A549 treated with CpdA at 1 μM for 4 hours (cell line): ENCODE measurements at places on chromosomes 16 and 17. TPM values are rescaled to one million over a fixed set of nuclear protein-coding genes. Genes with fewer than 3 reads are reported as not detected.

Gene ARL5C
- not detected in 5 replicates for total RNA-seq

Gene CTRL
- total RNA-seq = 1.6 to 2.7 TPM (median 1.8 TPM) in 5 replicates

Gene MFSD11
- total RNA-seq = 20.5 to 23.6 TPM (median 22.5 TPM) in 5 replicates

Gene SETD1A
- total RNA-seq = 17.6 to 24.3 TPM (median 21.8 TPM) in 5 replicates

Gene SCGB1C2
- total RNA-seq = not detected in 5 replicates

Gene PIPOX
- total RNA-seq = 0.13 to 0.20 TPM (median 0.16 TPM) in 3 of 5 replicates, not detected in the others

Gene HBA1
- total RNA-seq = 0.91 to 1.6 TPM (median 1.3 TPM) in 5 replicates

Gene ETV4
- total RNA-seq = 46.0 to 51.3 TPM (median 49.7 TPM) in 5 replicates

Gene CHST5
- total RNA-seq = 0.03 TPM in 1 of 5 replicates, not detected in the others

Gene CCDC78
- 3.7 to 7.1 TPM (median 5.7 TPM) in 5 replicates for total RNA-seq

Gene C17orf78
- total RNA-seq = not detected in 5 replicates

Gene GNG13
- total RNA-seq = not detected in 5 replicates

Gene LDAF1
- total RNA-seq = 16.5 to 25.2 TPM (median 18.1 TPM) in 5 replicates

Gene ALOX12B
- total RNA-seq = 0.68 to 1.8 TPM (median 1.0 TPM) in 5 replicates

Gene SHISA9
- total RNA-seq = 0.02 to 0.14 TPM (median 0.02 TPM) in 3 of 5 replicates, not detected in the others

Gene SRL
- total RNA-seq = 0.01 to 0.05 TPM (median 0.03 TPM) in 3 of 5 replicates, not detected in the others

Gene GLTPD2
- not detected in 5 replicates for total RNA-seq

Gene GJD3
- total RNA-seq = 0.71 to 1.3 TPM (median 1.2 TPM) in 5 replicates

Gene MYH13
- total RNA-seq = not detected in 5 replicates

Gene PHAF1
- 22.2 to 24.5 TPM (median 23.4 TPM) in 5 replicates for total RNA-seq

Gene NOTUM
- 0.23 to 0.60 TPM (median 0.38 TPM) in 5 replicates for total RNA-seq

Gene RUNDC3A
- 0.53 to 0.94 TPM (median 0.83 TPM) in 5 replicates for total RNA-seq

Gene NSRP1
- 26.3 to 44.5 TPM (median 30.3 TPM) in 5 replicates for total RNA-seq

Gene PHF12
- 31.8 to 37.5 TPM (median 36.2 TPM) in 5 replicates for total RNA-seq

Gene HID1
- 6.6 to 8.5 TPM (median 7.2 TPM) in 5 replicates for total RNA-seq

Gene HES7
- total RNA-seq = 0.70 to 2.5 TPM (median 1.1 TPM) in 5 replicates

Gene ZNF629
- total RNA-seq = 15.6 to 19.2 TPM (median 16.4 TPM) in 5 replicates

Gene PSME3
- total RNA-seq = 225 to 304 TPM (median 243 TPM) in 5 replicates
